CD4-positive, alpha-beta T cell treated with Interleukin-12 subunit alpha and Interleukin-12 subunit beta, for 1 hour (primary cell): ENCODE measurements at places on chromosomes 1 and 21.

DNA sequence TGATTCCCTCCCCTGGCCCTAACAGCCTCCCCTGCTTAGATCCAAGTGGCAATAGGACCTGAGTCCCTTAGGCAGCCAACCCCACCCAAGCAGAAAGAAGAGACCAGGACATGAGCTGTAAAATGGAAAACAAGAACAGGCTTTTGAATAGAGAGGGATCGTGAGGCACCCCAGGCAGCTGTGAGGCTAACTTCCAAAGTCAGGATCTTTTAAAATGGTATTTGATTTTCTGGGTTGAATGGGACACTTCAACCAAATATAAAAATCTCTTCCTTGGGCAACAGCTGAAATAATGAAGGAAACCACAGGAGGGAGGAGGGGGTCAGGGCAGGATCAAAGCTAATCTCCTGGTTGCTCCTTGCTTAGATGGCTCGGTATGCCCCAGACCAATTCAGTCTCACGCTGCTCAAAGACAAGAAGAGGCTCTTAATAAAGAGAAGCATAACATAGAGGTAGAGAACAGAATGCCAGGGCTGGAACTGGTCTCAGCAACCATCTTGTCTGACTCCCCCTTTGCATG, 28.6 kb upstream of the AVPR1B start:
- no peak for DNase-seq

- no peak for DNase-seq
These were observed 740 bp downstream of the ZNF691 start for GRCh38 chr1:42847111-42847595.

- peak; percentile 37 for DNase-seq
These were observed 36.6 kb downstream of the GJA5 start for GRCh38 chr1:147723691-147724323.

DNA sequence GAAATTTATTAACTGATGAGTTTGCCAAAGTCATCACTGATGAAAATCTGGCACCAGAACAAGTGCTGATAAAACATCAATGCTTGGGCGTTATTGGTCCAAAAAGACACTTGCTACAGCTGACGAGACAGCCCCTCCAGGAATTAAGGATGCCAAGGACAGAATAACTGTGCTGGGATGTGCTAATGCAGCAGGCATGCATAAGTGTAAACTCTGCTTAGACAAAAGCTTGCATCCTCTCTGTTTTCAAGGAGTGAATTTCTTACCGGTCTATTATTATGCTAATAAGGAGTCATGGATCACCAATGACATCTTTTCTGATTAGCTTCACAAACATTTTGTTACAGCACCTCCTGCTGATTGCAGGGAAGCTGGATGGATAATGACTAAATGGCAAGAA, 402.0 kb downstream of the LTN1 start:
- no peak for DNase-seq

GRCh38 chr1:232786845-232787455, 18.3 kb upstream of the MAP10 start:
- no peak for DNase-seq

DNA sequence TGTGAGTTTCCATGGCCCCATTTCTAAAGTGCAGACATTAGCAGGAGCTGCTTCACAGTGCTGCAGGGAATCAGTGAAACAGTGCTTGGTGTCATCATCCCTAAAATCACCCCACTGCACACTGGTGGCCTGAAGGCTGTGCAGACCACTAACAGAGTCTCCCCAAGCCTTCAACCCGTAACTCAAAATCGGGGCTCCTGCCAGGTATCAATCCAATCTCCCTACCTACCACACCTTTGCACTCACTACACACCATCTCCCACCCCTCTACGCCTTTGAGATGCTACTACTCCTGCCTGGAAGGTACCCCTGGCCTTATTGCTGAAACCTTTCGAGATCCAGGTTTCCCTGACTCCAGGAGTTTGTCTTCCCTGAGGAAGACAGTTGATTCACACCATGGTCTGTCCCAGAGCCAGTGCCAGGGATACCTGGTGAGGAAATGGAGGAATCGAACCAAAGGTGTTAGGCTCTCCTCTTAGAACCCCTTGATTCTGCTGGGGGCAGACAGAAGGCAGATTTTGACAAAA, 25.5 kb downstream of the SLC2A1 start:
- DNase-seq = no peak

DNA sequence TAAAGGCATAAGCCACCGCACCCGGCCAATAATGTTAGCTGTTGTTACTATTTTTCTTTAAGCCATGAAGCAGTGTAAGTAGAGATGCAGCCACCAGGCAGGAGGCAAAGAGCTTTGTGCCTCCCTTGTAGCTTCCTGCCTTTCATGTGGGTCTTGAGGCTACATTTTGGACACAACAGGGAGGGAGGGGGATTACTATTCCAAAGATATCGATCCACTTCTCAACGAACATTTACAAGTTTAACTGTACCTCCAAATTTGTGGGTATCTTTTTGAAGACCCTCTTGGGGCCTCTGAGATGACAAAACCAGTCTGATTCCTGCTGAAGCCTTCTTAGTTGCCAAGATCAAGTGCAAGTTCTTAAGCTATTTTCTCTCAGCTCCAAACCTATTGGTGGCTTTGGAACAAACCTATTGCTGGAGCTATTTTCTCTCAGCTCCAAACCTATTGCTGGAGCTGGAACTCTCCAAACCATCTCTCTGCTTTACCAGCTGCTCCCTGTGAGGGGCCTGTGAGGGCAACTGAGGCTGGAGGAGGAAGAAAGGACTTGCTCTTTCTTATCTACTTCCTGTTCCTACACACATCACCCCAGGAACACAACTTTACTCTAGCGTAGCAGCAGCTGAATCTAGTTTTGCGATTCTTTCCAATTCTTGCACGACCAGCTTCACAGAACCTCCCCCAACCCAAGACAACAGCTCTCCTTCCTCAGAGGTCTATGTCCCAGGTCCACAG, 16.1 kb upstream of the RCAN3 start:
- peak; percentile 69 for DNase-seq

- DNase-seq = no peak
These were observed 23.7 kb downstream of the HLX start for GRCh38 chr1:220902916-220903315.

DNA sequence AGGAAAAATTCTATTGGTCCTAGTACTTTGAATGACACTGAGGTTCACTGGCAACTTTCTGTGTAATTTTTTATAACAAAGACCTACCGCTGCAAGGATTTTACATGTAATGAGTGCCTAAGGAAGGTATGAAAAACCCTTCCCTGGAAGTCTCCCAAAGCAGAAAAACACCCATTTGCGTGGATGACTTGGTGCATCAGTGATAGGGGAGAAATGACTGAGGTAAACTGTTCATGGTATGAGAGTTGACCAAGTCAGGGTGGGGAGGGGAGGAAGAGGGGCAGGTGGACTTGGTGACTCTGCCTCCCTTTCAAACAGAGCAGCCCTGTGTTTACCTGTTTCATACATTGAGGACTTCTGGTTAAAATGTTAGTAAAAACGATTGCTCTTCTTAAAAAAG, 78.8 kb upstream of the IPO9 start:
- DNase-seq = no peak
